ENCODE measurements at places on chromosomes 4 and X. TPM values are rescaled to one million over a fixed set of nuclear protein-coding genes. Genes with fewer than 3 reads are reported as not detected.

The SPATA4 gene
- not detected for polyA plus RNA-seq

The C4orf36 gene
- not detected for polyA plus RNA-seq

The HSPA4L gene
- not detected for polyA plus RNA-seq

The HPGD gene
- 94.6 TPM for polyA plus RNA-seq

The GAGE12E gene
- not detected for polyA plus RNA-seq

The ADAM29 gene
- not detected for polyA plus RNA-seq

The ADGRL3 gene
- polyA plus RNA-seq: not detected

The MAGEC1 gene
- not detected for polyA plus RNA-seq

The PLP1 gene
- not detected for polyA plus RNA-seq

- no peak for DNase-seq
Observed at GRCh38 chrX:131366407-131366806, 77.3 kb upstream of the IGSF1 start.

GRCh38 chrX:103404231-103405008 lies 28.1 kb downstream of the BEX3 start:
- peak; percentile 19 for DNase-seq

- DNase-seq: no peak
Observed at GRCh38 chr4:159185591-159186023, 82.7 kb downstream of the RAPGEF2 start.

- no peak for DNase-seq
Observed at GRCh38 chr4:56656346-56656643, 24.8 kb downstream of the HOPX start.

DNA sequence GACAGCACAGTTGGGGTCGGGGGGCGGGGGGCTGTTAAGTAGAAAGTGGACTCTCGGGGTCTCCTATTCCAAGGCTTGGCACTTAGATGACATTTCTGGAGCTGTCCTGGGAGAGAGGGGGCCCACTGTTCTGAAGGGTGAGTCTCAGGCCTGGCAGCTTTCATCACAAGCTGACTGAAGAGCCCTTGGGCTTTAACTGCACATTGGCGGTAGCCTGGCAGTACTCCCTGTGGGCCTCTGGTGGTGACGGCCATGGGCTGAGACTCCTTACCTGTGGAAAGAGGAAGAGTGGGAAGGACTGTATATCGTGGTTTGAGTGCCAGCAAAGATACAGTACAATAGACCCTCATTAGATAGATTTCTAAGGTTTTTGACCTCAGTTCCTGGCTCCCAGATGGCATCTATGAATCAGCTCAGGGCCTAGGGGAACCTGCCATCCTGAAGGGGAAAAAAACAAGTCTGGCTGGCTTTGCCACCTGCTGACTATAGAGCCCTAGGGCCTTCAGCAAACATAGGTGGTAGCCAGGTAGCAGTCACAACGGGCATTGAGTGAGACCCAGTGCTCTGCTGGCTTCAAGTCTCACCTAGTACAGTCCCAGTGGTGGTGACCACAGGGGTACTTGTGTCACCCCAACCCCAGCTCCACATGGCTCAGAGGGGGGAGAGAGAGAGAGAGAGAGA lies 87.9 kb downstream of the ANKRD17 start:
- DNase-seq: no peak

GRCh38 chr4:148090503-148091476 lies 351.4 kb downstream of the NR3C2 start:
- DNase-seq: no peak

DNA sequence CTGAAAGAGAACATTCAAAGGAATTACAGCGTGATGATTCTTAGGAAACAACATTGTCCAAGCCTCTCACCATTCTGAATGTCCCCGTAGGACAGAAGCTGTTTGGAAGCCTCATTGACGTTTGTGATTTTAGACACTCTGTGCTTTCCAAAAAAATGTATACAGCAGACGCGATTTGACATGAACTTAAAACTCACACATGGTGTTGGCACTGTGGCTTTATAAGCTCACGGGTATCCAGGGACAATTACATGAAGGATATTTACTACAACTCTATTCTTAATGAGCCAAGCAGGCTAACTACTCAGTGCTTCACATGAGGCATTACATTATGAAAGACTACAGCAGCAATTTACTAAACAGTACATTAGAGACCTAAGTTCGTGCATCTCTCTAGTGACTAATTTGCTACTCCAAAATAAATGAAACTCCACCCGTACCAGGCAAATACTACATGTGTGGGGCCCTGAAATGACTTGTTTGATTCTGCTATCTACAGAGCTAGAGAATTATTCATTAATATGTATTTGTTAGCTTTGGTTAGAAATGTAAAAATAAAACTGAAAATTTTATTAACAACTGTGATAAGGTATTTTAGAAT lies 620.7 kb downstream of the SPRY1 start:
- no peak for DNase-seq

GRCh38 chr4:5399790-5400421 lies 308.5 kb downstream of the EVC2 start:
- DNase-seq: no peak

DNA sequence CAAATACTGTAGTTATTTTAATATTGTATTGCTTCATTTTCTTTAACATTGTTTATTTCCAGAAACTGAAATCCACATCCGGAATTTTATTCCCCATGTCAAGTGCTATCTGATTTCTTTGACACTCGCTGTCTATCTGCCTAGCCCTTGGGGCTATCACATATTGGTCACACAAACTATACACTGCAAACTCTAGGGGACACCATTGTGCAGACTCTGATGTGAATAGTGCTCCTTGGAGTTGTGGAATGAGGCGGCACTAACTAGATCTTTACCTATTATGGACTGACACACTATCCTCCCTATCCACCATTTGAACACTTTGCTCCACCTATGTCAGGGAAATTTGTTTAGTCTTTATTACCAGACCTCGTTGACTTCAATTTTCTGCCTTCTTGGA lies 534.5 kb downstream of the GLUD2 start:
- no peak for DNase-seq

GRCh38 chr4:4289597-4289940 lies 385 bp downstream of the LYAR start:
- DNase-seq: no peak

DNA sequence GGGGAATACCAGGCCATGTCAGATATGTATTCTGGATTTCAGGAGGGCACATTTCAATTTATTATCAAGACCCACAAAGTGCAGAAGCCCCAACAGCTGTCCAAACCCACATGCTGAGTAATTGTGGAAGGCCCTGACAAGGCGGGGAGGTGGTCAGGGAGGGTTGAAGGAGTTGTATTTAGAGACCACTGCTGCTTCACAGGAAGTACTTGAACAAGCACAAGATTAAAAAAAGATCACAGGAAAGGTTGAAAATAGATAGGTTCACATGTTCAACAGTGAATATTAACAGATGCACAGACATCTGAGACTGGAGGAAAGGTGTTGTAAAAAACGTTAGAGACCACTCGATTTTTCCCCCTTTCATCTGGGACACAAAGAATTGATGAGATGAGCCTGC lies 17.9 kb downstream of the ATP8A1 start:
- DNase-seq: no peak

DNA sequence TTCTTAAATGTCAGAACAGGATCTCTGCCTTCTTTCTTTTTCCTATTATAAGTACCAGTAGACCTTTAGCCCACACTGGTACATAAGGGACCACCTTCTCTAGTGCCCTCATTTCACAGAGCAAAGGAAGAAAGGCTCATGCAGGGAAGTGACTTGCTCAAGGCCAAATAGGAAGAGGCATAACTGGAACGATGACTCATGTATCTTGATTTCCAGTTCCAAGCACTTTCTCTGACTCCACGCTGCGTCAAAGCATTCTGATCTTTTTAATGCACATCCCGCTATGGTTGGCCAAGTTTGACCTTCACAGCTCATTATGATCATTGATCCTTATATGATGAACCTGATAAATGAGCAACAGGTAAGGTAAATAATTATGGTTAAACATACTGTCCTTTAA lies 542.0 kb downstream of the GBA3 start:
- no peak for DNase-seq

DNA sequence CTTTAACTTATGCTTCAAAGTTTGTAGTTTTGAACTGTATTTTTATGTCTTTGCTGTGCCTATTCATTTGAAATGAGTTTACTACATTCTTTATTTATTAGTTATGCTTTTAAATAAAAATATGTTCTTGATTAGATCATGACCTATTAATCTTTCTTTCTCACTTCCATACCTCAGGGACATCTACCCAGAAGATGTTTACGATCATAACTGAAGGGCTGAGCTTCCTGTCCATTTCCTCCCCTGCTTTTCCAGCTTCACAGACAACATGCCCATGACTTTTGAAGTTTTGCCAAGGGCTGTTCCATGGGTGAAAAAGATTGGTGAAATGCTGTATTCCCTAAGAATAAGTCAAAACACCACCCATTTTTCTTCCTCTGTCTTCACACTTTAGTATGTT lies 99.7 kb upstream of the DDIT4L start:
- DNase-seq: no peak

GRCh38 chr4:8915201-8916200 lies 43.9 kb upstream of the HMX1 start:
- DNase-seq: no peak

DNA sequence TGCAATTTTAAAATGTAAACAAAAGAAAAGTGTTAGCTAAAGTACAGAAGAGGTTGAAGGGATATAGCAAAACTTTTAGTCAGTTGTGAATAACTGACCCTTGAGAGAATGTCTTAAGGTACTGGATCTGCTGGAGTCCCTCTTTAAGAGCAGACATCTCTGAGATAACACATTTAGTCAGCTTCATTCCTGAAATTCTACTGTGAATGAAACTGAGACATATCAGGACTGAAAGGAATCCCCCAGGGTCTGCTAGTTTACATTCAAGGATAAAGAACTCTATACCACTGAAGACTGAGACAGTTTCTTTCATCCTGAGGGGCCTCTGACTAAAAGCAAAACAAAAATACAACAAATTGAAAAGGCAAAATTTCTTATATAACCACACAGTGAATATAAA lies 54.4 kb downstream of the PGRMC1 start:
- no peak for DNase-seq

- no peak for DNase-seq
Observed at GRCh38 chrX:31200430-31200829, 128.6 kb upstream of the FTHL17 start.

DNA sequence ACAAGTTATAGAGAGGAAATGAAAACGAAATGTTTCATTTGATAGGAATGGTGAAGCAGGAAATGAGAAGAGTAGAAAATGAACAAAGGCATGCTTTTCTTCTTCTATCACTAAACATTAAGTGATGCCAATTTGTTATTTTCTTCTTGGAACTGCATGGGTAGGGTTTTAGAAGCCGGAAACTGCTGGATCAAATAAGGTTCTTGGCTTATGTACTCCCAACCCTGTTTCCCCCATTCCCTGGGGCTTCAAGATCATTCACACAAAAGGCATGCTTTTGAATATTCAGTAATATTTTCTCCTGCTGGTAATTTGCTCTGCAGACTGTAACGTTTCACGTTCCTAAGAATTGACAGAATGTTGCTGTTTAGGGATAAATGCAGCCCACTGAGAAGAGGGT lies 224.1 kb downstream of the NLGN4X start:
- no peak for DNase-seq

DNA sequence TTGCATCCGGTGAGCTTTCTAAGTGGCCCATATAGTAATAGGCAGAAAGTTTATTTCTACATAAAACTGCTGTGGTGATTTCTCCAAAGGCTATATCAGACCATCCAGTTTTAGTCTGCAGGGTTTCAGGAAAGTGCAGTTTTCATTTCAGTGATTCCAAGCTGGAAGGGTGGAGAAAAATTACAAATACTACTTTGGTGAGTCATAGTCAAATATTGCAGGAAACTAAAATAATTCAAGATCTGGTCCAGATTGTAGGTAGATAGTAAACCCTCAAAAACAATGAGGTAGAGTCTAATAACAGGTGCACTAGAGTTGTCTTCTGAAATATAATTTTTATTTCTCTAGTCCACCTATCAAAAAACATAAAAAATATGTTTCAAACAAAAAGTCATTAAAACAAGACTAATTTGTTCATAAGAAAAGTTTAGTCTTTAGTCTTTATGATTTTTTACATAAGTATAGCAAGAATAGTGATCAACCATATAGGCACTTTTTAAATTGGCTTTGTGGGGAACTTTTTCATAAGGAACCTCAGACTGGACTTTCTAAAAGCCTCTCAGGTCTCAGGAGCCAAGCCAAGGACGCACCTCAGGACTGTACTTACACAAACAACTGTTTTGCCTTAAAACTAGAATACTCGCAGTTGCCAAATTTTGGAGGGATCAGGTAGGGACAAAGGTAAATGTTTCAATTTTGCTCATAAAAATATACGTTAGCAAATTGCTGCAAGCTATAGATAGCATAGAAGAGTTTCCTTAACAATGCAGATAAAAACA lies 101.8 kb upstream of the TLR3 start:
- no peak for DNase-seq

- DNase-seq: no peak
Observed at GRCh38 chr4:24224446-24224845, 334.6 kb upstream of the PPARGC1A start.

DNA sequence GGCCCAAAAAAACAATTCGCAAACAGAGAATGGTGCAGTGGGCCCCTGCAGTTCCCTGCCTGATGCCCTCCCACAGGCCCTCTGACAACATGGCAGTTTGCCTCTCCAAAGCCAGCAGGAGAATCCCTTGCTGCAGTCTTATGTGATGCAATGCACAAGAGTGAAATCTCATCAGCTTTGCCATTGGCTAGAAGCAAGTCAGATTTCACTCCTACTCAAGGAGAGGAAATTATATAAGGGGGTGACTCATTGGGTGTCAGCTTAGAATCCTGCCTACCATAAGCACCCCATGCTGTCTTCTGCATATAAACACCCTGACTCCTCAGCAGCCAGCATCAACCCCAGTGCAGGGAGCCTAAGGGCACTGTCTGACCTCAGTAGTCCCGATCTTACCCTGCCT lies 157.3 kb upstream of the LDB2 start:
- no peak for DNase-seq

DNA sequence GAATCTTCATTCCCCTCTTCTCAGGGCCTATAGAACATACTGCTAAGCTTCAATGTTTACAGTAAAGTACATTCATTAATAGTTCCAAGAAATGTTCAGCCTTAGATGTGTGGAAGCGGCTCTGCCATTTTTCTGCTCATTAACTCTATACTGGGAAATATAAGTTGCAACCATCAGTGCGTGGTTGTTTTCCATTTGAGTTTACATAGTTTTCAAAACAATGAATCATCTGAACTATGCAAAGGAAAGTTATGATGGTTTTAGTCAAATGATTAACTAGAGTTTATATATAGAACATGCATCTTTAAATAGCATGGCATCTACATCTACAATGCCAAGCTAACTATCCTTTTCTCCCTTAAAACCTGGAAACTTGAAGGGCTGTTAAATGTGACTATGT lies 29.6 kb downstream of the LEF1 start:
- peak; percentile 67 for DNase-seq

DNA sequence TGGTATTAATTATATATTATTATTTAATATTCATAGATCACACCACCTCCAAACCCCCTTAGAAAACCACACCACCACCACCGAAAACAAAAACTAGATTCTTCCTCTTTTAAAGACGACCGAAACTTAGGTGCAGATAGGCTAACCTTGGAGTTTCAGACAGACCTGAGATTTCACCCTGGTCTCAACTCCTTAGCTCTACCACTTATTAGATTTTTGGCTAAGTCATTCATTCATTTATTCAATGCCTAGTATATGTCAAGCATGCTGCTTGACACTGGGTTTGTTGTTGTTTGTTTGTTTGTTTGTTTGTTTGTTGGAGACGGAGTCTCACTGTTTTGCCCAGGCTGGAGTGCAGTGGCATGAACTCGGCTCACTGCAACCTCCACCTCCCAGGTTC lies 9.5 kb upstream of the BMP2K start:
- DNase-seq: no peak

Measured in CD4-positive, CD25-positive, alpha-beta regulatory T cell (primary cell).